Endodermal cell (in vitro differentiated cells): ENCODE measurements at places on chromosomes 3 and 15. TPM values are rescaled to one million over a fixed set of nuclear protein-coding genes. Genes with fewer than 3 reads are reported as not detected.
A peak's percentile ranks its signal among the peaks of the same experiment; 100 is the strongest.

- no peak for DNase-seq
Observed at GRCh38 chr3:108406661-108407206, 103.7 kb downstream of the MYH15 start.

GRCh38 chr3:71672807-71673206 lies 52.4 kb downstream of the EIF4E3 start:
- DNase-seq, result no peak

CHRNB4 gene
- 0.70 and 1.3 TPM in 2 replicates for total RNA-seq

SNTN gene
- 0.40 TPM in 1 of 2 replicates, not detected in the other for total RNA-seq

SEMA3B gene
- 5.9 and 6.5 TPM in 2 replicates for total RNA-seq

CYFIP1 gene
- total RNA-seq, result 125 and 139 TPM in 2 replicates

DNA sequence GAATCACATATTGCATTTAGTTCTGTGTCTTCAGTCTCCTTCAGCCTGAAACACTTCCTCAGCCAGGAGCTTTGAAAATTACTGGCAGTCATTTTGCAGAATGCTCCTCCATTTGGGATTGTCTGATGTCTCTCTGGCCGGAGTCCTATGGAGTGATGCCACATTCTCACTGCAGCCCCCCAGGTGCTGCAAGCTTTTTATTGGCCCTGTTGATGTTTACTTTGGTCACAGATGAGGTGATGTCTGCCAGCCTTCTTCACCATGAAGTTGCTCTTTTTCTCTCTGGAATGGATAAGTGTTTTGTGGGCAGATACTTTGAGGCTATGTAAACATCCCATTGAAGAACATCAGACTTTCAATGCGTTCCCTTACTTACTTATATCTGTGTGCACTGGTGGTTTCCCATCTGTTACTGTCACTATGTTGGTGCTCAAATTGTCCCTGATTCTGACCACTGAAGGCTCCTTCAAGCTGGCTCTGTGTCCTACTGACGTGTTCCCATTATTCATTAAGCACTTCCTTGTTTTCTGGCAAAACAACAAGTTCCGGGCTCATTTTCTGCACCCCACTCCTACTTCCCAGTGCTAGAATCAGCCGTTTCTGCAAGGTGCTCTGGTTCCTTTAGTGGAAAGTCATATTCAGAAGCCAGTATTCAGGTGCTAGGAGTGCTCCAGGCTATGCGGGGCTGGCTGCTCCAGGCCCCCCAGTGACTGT lies 1.4 kb upstream of the CLEC3B start:
- no peak for DNase-seq

DNA sequence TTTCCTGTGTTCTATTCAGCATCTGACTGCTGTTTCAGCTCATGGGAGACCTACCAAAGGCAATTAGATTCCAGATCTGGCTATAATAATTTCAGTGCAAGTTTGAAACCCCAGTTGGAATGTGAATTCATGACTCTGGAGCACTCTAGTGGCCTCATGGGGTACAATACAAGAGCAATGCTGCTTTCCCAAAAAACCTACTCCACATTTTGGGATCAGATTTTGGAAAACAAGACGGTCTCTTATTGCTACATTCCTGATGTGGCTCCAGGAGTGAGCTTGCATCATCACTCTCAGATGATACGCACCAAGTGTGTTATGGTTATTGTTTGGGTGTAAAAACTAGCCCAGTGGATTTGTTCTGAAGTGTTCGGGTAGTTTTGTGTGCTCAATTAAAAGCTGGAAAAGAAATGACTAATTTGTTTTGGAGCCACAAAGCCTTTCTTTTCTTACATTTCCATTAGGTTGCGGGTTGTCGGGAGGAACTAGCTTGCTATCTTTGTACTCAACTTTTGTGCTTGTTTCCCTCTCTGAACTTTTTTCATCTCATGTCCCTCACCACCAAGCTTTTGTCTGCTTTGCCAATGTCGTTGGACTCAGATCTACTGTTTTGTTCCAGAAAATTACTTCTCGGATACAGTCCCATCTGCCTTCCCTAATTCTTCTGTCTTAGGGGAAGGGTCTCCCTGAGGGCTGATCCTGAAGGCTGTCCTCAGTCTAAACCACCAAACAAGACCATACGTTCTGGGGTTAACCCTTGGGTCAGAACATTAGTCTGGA lies 272.1 kb downstream of the BBX start:
- DNase-seq, result no peak

GRCh38 chr15:59501597-59501996 lies 63.6 kb downstream of the FAM81A start:
- DNase-seq, result peak; percentile 87

DNA sequence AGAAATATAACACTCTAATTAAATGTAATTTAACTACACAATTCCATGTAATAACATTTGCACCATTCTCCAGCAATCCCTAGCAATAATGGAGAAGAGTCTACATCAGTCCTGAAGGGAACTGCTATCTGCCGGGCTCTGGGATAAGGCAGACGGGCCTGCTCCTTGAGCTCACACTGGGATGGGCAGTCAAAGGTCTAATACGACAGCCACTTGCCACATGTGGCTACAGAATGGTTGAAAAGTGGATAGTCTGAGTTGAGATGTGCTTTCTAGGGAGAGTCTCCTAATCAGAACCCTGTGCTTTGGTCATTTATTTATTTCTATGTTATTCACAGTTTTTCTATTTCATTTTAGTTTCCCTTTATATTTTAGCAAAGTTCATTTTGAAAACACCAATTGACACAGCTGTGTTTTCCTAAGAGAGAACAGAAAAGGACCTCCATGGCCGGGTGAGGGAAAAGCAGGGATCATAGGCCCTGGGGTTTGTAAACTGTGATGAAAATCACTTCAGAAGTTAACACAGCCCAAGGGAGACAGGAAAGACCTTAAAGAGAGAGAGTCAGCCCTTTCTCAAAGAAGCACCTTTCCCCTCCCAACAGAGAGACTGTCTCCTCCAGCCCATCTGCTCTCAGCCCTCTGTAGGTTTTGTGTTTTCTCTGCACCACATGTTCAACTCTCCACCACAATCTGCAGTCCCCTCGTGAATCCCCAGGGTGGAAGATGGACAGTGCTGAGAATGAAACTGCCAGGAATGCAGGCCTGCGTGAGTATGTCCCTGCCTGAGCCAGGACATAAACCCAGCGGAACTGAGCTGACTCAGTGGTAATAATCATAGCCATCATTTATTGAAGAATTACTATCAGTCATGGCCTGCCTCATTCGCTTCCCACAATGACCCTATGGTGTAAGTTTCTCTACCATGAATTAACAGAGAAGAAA lies 11.6 kb downstream of the FSIP1 start:
- no peak for DNase-seq

DNA sequence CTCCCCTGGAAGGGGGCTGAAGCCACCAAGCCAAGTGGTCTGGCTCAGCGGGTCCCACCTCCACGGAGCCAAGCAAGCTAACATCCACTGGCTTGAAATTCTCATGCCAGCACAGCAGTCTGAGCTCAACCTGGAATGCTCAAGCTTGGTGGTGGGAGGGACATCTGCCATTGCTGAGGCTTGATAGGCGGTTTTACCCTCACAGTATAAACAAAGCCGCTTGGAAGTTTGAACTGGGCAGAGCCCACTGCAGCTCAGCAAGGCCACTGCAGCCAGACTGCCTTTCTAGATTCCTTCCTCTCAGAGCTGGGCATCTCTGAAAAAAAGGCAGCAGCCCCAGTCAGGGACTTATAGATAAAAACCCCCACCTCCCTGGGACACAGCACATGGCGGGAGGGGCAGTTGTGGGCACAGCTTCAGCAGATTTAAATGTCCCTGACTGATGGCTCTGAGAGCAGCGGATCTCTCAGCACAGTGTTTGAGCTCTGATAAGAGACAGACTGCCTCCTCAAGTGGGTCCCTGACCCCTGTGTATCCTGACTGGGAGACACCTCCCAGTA lies 23.2 kb upstream of the IGSF10 start:
- DNase-seq, result peak; percentile 74

GRM7 gene
- total RNA-seq, result 0.34 and 0.73 TPM in 2 replicates

DNA sequence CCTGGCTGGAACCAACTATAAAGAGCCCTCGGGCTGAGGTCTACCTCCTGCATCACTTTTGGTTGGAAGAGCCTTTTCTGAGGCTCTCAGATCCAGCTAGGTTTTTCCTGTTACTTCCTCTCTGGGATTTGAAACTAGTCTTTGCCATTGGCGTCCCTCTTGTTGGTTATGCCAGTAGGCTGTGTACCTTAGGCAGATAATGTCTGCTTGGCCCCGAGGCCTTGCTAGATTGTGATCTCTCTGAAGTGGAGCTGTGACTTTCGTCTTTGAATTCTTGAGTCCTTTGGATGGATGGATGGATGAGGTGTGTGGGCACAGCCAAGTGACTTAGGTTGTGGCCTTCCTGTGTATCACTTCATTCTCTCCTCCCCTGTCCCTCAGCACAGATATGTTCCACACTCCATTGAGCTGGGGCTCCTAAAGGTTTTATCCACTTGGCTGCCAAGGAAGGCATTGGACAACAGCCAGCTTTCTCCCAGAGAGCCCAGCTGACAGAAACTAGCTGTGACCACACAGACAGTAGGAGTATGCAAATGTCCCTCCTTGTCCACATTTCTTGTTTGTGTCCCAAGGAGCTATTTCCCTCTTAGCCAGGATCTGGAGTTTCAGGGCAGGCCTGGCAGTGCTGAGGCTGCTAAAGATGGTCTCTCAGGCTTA lies 7.9 kb upstream of the DNAJC17 start:
- DNase-seq, result no peak

DNA sequence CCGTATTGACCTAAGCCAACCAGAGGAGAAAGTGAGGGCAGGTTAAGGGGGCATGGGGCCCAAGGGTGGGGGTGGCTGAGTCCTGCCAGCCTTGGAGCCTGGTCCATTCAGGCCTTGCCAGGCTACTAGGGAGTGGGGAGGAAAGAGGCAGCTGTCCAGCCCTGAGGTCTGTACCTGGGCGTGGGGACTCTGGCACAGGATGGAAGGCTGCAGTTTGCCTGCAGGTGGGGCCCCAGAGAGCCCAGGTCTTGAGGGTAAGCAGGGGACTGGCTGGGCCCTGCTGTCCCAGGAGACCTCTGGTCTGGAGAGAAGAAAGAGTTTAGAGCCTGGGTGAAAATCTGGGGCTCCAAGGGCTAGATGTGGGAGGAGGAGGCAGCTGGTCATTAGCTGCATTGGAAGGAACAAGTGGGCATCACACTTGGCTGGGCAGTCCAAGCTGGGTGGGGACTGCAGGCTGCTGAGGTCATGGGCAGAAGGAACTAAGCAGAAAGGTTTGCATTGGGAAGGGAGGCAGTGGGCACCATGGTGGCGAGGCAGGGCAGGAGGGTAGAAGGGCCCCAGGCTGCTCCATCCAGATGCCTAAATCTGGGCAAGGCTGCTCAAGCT lies 108.4 kb downstream of the OXNAD1 start:
- DNase-seq, result no peak

GOLGA6B gene
- total RNA-seq, result not detected in 2 replicates
